ENCODE measurements at places on chromosomes 3 and 15.

DNA sequence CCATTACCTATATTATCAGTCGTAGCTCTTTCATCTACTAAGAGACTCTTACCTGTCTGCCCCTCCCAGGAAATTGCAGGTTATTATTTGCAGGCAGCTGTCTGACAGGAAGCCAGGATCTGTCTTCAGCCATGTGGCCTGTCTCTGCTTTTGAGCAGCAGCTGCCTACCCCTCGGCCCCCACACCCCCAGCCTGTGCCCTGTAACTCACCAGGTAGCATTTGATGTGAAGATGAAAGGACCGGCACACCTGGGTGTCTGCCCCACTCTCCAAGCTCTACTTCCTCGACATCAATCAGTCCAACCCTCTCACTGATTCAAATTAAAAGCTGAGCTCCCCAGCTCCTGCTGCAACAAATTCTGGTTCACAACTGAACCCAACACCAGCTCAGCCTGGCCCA lies 197.2 kb upstream of the CTNNB1 start:
- no peak for DNase-seq

GRCh38 chr3:24601066-24601939 lies 106.7 kb upstream of the THRB start:
- DNase-seq: no peak

DNA sequence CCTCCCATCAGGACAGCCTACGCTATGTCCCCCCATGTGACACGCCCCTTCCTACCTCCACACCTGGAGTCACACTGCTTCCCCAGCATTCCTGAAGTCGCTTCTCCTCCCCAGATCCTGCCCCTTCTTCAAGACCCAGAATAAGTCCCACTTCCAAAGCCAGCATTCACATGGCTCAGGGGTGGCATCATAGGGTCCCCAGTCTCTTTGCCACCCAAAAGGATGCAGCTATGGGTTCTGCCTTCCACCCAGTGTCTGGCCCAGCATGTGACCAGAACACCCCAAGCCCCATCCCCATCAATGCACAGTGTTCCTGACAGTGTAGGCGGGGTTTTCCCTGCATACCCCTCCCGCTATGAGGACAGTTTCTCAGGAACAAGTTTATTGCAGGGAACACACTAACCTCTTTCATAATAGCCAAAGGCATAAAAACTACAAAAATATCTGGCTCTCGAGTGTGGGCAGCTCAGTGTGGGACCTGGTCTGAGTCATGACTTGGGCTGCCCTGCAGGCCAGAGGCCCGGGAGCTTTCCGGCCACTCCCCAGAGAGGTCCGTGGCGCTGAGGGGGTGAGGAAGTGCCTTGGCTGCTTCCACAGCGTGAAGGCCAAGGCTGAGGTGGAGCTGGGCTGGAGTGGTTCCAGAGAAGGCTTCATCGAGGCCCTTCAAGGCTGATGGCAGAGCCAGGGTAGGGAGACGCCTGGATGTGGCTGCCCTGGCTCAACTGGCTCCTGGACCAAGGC lies 5.8 kb downstream of the ISLR start:
- DNase-seq: no peak

- no peak for DNase-seq
These were observed 99.9 kb downstream of the SLCO3A1 start for GRCh38 chr15:91953432-91953831.

DNA sequence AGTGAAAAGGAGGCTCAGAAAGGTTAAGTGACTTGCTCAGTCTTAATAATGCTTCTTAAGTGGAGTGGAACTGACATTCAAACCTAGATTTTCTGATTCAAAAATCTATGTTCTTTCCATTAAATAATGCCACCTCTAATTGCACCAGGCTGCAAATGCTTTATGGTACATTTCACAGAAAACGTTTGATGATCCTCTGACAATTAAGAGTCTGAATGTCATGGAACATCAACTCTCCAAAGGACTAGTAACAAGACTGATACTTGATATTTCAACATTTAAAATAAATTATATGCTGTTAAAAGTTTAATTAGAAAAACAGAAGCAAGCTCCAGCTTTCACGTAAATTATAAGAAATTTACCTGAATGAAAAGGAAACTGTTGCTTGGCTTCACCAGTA lies 151.5 kb downstream of the TBL1XR1 start:
- DNase-seq: no peak

GRCh38 chr3:120798346-120798745 lies 55.8 kb downstream of the GTF2E1 start:
- DNase-seq: no peak

Measured in hematopoietic multipotent progenitor cell treated with erythropoietin and hydrocortisone succinate and interleukin-3 and kit ligand, for 15 days (in vitro differentiated cells).